Activated B cell treated with CpG ODN at 0.5 μM for 24 hours (primary cell): ENCODE measurements at places on chromosomes 1 and 21. TPM values are rescaled to one million over a fixed set of nuclear protein-coding genes. Genes with fewer than 3 reads are reported as not detected.

The C1orf116 gene
- total RNA-seq = 0.09 TPM in 1 of 2 replicates, not detected in the other

DNA sequence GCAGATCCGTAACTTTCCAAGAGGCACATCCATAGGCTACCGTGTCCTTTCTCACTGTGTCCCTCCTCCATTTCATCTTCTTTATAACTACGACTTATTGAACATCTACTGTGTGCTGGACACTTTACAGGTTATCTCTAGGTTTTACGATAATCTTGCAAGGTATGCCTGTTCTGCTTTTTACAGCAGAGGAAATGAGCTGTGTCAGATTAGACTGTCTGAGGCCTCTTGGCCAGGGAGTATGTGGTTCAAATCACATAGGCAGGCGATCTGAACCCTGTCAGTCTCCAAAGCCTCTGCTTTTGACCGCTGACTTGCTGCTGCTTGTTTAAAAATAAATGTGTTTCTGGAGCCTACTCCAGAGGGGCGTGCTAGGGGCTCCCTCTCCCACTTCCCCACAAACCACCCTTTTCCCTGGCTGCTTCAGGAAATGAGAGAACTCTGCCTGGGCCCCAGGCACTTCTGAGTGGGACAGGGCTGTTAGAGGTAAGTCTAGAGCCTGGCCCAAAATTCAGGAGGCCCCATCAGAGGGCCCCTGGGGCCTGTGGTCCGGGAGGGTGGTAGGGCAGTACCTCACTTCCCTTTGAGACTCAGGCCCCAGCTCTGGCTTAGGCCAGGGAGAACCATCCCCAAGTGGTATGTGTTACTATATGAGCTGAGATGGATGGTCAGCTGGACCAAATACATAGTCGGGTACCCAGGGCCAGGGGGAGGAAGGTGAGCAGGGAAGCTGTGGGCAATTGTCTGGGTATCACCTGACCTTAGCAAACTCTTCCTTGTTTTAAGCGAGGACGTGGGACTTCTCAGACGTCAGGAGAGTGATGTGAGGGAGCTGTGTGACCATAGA is 4.4 kb downstream of the PSEN2 start:
- peaks cover 25% of the 10 kb centered on the region for H3K36me3 ChIP-seq
- H3K4me1 ChIP-seq = peaks cover 21% of the 10 kb centered on the region
- H3K27ac ChIP-seq = no peak overlapping the region
- H3K4me3 ChIP-seq = no peak overlapping the region
- H3K27me3 ChIP-seq = no peaks in the 10 kb centered on the region

- peaks cover 90% of the 10 kb centered on the region for H3K4me1 ChIP-seq
- no peaks in the 10 kb centered on the region for H3K27me3 ChIP-seq
- H3K36me3 ChIP-seq = peaks cover 79% of the 10 kb centered on the region
- no peak for DNase-seq
- H3K27ac ChIP-seq = peak overlapping the region; percentile 90
- H3K4me3 ChIP-seq = peak overlapping the region; percentile 75
These were observed 34.4 kb downstream of the MRPL39 start for GRCh38 chr21:25572861-25573310.

DNA sequence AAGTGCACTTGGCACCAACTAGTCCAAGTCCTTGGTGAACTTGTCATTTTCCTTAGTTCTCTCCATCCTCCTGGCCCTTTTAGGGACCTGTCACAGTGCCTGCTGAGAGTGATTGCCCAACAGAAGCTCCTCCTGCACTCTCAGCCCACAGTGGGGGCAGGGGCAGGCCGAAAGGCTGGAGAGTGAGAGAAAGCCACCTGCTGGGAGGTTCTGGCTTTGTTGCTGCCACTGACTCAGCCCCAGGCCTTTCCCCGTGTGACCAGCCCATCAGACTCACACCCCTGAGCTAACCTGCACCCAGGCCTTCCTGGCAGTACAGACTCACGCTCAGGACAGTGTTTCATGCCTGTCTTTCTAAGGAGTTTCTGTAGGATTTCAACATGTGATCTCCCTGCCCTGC is 17.1 kb upstream of the PROK1 start:
- no peak overlapping the region for H3K27ac ChIP-seq
- no peak overlapping the region for H3K4me3 ChIP-seq
- no peaks in the 10 kb centered on the region for H3K36me3 ChIP-seq
- no peaks in the 10 kb centered on the region for H3K4me1 ChIP-seq

DNA sequence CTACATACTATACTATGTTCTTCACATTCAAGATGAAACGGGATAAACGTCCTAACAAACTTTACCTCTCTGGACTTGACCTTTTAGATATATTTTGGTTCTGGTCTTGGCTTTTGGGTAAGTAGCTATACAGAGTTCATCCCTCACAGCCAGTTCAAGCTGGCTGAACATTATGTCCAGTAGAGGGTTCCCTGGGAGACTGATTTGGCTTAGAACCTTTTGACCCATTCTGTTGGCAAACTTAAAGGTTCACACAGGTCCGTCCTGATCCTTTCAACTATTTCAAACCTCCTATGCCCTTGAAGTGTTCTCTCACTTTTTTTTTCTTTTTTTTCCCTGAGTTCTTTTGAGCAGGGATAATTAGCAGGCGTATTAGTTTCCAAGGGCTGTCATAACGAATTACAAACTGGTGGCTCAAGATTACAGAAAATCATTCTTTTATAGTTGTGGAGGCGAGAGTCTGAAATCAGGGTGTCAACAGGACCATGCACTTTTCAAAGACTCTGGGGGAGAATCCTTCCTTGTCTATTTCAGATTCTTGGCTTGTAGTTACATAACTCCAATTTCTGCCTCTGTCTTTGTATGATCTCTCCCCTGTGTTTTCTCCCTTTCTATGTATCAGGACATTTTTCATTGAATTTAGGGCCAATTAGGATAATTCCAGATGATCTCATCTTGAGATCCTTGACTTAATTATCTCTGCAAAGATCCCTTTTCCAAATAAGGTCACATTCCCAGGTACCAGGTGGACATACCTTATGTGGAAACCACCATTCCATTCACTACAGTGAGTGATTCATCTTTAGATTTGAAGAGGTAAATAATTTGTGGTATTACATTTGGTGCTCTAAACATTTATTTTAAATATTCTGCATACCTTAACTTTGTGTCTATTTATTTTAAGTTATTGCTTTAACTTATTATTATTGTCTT is 257.4 kb upstream of the USP25 start:
- peaks cover 1% of the 10 kb centered on the region for H3K27me3 ChIP-seq
- H3K4me3 ChIP-seq = no peak overlapping the region
- no peak for DNase-seq
- H3K27ac ChIP-seq = no peak overlapping the region

DNA sequence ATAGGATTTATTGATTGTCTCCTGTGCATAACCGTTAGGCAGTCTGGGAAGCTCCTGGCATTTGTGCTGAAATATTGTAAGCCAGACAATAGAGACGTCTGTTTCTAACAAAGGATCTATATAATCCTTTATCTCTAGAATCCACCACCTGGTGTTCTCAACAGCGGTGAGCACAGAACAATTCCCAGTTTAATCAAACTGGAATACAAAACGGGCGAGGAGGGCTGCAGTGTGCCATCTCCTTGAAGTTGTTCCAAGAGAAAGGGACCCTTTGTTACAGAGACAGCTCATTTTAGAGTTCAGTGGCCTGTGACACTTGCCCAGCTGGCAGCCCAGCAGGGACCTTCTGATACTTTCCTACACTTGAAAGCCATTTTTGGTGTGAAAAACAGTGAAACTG is 162.8 kb upstream of the IVNS1ABP start:
- DNase-seq = no peak
- H3K27ac ChIP-seq = no peak overlapping the region
- no peak overlapping the region for H3K4me3 ChIP-seq

- no peaks in the 10 kb centered on the region for H3K27me3 ChIP-seq
- H3K4me3 ChIP-seq = peak overlapping the region; percentile 19
- no peak overlapping the region for H3K27ac ChIP-seq
- no peaks in the 10 kb centered on the region for H3K36me3 ChIP-seq
- peaks cover 27% of the 10 kb centered on the region for H3K4me1 ChIP-seq
These were observed 158.8 kb downstream of the TOMM20 start for GRCh38 chr1:234969581-234970400.

DNA sequence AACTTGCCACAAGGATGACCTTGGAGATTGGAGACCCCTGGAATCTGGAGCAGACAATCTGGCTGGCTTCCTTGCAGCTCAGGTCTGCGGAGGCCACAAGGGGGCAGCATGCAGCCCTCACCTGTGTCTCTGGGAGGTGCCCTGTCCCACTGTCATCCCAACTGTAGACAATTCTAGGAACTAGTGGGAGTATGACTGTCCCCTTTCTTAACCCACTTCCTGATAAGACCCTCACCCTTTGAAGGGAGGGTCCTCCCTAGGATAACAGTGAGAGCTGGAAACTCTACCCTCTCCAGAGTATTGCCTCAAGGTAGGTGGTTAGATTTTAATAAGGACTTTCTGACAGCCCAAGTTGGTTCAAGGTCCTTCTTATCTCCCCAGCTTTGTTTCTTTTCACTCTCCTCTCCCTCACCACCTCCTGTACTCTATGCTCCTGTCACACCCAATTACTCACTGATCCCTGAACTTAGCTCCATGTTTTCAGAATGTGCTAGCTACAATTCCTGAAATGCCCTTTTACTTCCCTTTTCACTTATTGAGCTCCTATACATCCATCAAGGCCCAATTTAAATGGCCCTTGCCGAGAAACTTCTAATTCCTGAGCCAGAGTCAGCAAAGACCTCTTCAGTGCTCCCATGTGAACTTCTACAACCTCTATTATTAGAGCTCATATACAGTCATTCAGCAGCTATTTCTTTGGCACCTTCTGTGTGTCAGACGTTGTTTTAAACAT is 9.2 kb upstream of the KCNQ4 start:
- no peak overlapping the region for H3K4me3 ChIP-seq
- no peaks in the 10 kb centered on the region for H3K4me1 ChIP-seq
- peaks cover 76% of the 10 kb centered on the region for H3K36me3 ChIP-seq
